Fibroblast of villous mesenchyme (primary cell): ENCODE measurements at places on chromosomes 13 and 19. TPM values are rescaled to one million over a fixed set of nuclear protein-coding genes. Genes with fewer than 3 reads are reported as not detected.

- DNase-seq: peak; percentile 97
Observed at GRCh38 chr19:49676136-49676783, 811 bp upstream of the PRMT1 start.

Gene EPSTI1
- 9.0 and 15.1 TPM in 2 replicates for total RNA-seq

Gene RAB20
- total RNA-seq: 4.2 and 4.7 TPM in 2 replicates

DNA sequence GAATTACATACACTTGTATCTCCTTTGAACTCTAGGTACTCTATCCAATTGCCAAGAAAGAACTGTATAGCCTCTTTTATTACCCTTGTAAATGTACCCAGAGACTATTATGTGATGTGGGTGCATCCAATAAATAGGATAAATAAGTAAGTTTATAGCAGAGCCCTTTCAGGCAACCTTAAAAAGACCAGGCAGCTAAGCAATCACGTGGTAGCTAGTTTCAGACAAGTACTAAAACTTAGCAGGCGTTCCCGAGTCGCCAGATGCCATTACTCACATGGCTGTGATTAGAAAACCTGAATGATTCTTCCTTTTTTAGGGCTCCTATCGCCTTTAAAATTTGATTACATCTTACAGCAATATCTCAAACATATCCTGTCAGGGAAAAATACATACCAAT lies 1303.0 kb downstream of the EFNB2 start:
- DNase-seq: peak; percentile 17

DNA sequence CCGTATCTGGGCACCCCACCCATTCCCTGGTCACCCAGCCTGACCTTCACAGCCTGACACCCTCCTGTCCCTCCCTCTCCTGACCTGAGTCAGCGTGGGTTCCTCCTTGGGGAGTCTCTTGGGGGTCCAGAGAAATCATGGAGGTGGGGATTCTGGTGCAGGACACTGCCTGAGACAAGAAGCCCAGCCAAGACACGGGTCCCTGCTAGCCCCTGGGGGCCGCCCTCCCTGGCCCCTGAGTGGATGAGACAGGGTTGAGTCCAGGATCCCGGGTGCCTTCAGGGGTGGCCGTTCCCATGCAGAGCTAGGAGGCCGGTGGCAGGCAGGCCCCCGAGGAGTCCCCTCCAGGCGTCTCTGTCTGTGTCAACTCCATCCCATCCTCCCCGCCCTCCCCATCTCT lies 1.6 kb downstream of the MAP2K7 start:
- DNase-seq: no peak

DNA sequence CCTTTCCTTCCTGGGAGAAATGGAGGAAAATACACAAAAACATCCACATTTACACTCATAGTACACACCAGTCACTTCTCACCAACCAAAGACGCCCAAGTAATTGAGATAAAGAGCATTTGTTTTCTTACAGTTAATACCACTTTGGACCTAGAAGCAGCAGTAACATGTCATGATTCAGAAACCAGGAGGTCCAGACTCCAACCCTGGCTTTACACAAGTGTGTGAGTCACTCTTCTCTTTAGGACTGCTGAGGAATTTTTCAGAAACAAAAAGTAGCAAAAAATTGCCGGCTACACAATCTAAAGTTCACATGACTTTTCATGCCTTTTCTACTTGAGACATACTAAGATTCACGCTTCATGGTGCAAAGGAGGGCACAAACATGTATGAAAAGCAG lies 42.1 kb downstream of the TUBGCP3 start:
- DNase-seq: peak; percentile 87

- no peak for DNase-seq
Observed at GRCh38 chr19:45049073-45049736, 10.4 kb downstream of the CLASRP start.

GRCh38 chr19:15216363-15216762 lies 15.6 kb upstream of the NOTCH3 start:
- no peak for DNase-seq

- DNase-seq: no peak
Observed at GRCh38 chr13:32165796-32166195, 134.2 kb downstream of the FRY start.

Gene HAUS5
- 6.5 and 6.8 TPM in 2 replicates for total RNA-seq

GRCh38 chr13:88648598-88649373 lies 977.6 kb downstream of the SLITRK5 start:
- no peak for DNase-seq
